Esophagus squamous epithelium (tissue), 5 donors: ENCODE measurements at places on chromosomes 2 and 18.
A peak's percentile ranks its signal among the peaks of the same experiment; 100 is the strongest.

GRCh38 chr18:78986018-78986481 lies 6.4 kb downstream of the SALL3 start:
- DNase-seq = no peak

- DNase-seq = peak; percentile 26
Observed at GRCh38 chr2:235050980-235051351, 99.1 kb downstream of the SH3BP4 start.

DNA sequence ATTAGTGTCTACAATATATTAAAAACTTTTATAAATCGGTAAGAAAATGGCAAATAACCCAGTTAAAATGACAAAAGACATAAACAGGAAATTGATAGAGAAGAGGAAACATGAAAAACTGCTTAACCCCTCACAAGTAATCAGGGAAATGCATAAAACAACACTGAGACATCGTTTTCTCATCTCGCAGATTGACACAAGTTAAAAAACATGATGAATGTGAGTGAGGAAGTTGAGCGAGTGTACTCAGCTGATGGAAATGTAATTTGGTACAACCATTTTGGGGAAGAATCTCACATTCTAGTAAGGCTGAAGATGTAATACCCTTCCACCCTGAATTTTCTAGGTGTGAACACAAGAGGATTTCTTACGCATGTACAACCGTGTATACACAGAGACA lies 18.0 kb upstream of the THOC1 start:
- no peak for DNase-seq

DNA sequence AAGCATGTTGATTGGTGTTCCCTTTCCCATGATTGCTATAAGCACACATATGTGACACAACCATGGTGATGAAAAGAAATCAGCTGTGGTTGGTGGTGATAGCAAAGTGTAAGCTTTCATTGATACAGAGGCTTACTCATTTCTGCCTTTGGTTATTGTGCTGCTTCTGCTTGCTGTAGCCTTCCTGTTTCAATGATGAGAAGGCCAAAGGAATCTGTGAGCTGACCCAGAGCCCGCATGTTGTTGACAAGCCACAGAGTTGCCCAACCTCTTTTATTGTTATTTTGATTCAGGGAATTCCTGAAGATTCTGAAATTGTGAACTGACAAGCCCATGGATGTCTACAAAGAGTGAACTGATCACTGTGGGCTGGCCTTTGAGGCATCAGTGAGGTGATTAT lies 164.4 kb downstream of the TMEFF2 start:
- no peak for DNase-seq

GRCh38 chr2:181393472-181393871 lies 63.7 kb upstream of the ITGA4 start:
- no peak for DNase-seq

- no peak for DNase-seq
Observed at GRCh38 chr2:200777275-200777674, 34.4 kb upstream of the BZW1 start.

- no peak for DNase-seq
Observed at GRCh38 chr2:207330912-207331311, 165.2 kb upstream of the KLF7 start.

- DNase-seq = no peak
Observed at GRCh38 chr2:101887328-101887727, 104.4 kb upstream of the IL1R2 start.

DNA sequence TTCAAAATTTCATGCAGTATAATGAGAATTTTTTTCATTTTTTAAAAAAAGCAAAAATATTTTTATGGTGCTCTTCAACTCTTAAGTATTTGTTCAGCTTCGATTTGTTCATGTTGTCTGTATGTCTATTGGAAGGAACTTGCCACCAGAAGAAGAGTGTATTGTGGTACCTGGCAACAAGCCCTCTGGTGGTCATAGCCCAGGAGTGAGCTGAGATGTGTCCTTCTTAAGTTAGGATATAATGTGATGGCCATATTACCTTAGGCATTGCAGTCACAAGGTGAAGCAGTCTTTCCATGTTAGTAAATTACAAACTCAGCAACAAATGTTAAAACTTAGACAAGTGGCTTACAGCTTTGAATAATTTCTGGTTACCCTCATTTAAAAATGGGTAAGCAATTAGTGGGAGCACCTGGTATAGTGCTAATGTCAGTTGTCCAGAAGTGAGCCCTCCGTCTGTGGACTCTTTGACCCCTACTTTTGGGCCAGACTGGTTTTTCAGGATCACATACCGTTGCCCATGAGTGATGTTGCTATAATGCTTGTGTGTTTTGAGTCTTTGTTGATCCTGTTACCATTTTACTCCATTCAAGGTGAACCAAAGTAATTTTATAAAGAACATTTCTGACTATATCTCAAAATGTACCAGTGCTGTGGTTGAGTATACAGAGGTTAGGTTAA lies 57.4 kb downstream of the MYO1B start:
- no peak for DNase-seq

GRCh38 chr2:160289831-160290230 lies 89.8 kb upstream of the ITGB6 start:
- DNase-seq = no peak

DNA sequence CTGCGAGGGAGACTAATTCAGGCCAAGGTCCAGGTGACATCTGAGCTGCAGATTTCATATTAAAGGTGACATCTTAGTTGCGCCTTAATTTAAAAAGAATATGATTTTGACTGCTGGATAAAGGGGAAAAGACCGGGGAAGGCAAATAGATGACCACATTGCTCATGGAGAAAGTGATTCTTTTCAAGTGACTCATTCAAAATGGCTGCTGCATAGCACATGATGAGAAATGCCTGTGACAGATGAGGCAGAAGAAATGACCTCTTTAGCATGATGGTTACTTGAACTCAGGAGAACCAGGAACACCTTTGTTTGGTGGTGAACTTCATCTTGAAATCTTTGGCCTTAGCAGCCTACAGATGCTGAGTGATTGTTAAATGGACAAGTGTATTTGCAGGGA lies 385.8 kb upstream of the TRIB2 start:
- DNase-seq = no peak

- no peak for DNase-seq
Observed at GRCh38 chr2:45904267-45904945, 252.9 kb downstream of the PRKCE start.

DNA sequence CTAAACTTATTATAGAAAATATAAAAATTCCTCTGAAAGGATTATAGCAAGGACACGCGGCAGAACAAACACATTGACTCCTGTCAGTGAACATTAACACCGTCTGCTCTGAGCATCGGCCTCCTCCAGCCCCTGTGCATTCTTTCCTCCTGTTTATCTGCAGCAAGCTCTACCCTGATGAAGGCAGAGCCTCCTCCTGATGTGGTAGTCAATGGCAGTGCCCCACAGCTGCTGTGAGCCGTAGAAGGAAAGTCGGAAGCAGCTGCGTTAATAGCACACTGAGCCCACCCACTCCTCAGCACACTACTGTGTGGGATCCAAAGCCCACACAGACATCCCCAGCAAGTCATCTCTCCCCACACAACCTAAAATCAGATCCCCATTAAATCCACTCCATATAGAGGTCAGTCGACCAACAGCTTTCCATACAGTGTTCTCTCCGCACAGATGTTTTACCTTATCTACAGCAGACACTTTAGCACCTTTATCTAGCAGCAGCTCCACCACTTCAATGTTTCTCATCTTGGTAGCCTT lies 41.0 kb downstream of the KIDINS220 start:
- DNase-seq = no peak

DNA sequence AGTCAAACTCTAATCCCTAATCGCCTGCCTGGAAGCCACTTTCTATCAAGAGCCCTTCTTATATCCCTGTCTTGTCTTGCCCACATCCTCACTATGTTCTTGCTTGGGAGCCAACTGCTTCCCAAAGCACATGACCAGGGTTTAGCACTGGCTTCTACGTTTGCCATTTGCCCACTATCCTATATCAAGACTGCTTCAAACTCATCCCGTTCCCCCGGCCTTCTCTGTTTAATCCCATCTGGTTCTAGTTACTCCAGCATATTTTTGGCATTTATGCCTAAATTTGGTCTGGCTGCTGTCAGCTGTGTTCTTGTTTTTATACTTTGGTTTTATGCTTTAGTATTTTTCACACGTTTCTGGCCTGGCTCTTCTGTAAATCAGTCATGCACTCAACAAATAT lies 40.2 kb downstream of the POLR1A start:
- DNase-seq = no peak
